CMK (cell line): ENCODE measurements at places on chromosomes 12 and 14.

- DNase-seq: no peak
These were observed 61.0 kb downstream of the EPS8 start for GRCh38 chr12:15728118-15728598.

GRCh38 chr14:91281346-91281745 is 36.8 kb upstream of the GPR68 start:
- no peak for DNase-seq

- DNase-seq: no peak
These were observed 14.9 kb downstream of the TXNRD1 start for GRCh38 chr12:104230304-104231095.

GRCh38 chr14:101997429-101998336 is 33.3 kb downstream of the DYNC1H1 start:
- DNase-seq: no peak

GRCh38 chr12:15050659-15051058 is 77.8 kb downstream of the PDE6H start:
- no peak for DNase-seq

DNA sequence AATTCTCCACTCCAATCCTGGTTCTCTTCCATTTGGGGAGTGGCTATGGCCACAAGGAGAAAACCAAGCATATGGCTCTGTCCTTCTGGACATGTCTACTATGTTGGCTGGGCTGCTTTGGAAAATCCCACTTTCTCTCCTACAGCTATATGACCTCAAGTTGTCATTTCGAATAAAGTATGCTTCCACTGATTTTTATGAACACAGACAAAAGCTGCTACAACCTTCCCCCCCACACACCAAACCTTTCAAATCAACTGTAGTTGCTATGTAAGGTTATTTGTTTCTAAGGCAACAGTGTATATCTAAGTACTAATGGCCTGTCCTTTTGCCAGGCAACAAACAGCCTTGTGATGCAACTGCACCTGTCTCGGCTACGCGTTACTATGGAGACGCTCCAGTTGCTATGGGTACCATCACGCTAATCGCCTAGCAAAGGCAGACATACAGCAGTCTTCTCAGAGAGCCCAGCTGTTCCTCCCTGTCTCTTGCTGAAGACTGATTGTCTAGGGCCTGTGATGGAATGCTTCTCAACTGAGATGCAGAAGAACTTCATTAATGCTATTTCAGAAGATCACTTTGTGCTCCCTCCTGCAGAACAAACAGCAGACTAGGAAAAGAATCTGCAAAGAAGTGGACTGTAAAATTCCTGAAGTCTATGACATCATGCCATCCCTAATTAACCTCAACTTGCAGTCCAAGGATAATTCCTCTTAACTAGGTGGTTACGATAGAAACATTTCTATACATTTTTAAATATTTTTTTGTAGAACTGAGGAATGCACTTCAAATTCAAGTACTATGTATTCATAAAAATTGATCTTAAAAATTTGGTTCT is 67.6 kb downstream of the FOXN3 start:
- no peak for DNase-seq
